ENCODE measurements at places on chromosomes 7 and 10. TPM values are rescaled to one million over a fixed set of nuclear protein-coding genes. Genes with fewer than 3 reads are reported as not detected.

DNA sequence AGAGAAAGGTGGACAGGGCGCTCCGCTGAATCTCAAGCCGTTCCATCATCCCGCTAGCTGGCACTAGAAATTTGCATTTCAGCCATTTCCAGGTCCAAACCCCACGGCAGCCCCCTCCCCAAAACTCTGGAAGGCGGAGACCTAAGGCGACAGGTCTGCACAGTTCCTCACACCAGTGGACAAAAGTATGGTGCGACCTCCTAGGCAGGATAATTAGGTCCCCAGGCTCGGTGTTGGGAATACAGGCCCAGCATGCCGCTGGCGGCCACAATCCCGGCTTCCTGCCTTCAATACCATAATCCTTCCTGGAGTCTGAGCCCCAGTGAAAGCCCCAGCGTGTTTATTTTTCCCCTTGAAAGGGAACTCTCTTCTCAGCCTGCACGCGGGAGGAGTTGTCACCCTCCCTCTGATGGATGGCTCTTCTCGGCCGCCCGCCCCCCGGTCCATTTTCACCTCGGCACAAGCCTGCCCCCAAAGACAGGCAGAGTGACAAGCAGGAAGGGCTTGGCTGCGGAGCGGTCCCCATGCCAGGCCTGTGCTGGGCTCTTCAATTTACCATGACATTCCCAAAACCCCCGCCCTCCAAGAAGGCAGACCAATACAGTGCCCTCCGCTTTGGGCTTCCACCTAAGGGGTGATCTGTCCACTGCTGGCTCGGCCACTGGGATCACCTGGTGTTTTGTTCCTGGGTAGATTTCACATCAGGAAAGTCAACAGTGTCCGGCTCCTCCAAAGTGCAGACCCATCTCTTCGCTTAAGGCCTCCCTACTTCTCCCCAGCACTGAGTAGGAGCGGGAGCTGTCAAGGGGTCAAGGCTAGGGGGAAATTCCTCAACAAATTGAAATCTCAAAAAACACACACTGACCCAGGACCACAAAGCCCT is 2.2 kb downstream of the FGFR2 start:
- H3K4me1 ChIP-seq, result no peaks in the 10 kb centered on the region
- no peak for DNase-seq
- H3K4me3 ChIP-seq, result no peak overlapping the region
- peaks cover 14% of the 10 kb centered on the region for H3K27me3 ChIP-seq

GRCh38 chr10:70066190-70066589 is 13.5 kb downstream of the MACROH2A2 start:
- no peak for DNase-seq
- H3K36me3 ChIP-seq, result no peaks in the 10 kb centered on the region
- no peak overlapping the region for H3K4me3 ChIP-seq
- no peak overlapping the region for H3K27ac ChIP-seq

GRCh38 chr7:73718905-73719805 is at the start of gene STX1A:
Gene STX1A, minus strand, starts transcription at chr7:73719669. Its CDS starts 38 bp downstream, at chr7:73719631.
- H3K4me3 ChIP-seq, result peak within 1 kb of the TSS; percentile 66
- H3K27me3 ChIP-seq, result no peaks in the 10 kb centered on the region
- peaks cover 18% of the 10 kb centered on the region for H3K4me1 ChIP-seq
- peak within 1 kb of the TSS; percentile 31 for H3K27ac ChIP-seq
- peak; percentile 64 for DNase-seq
- no peaks in the 10 kb centered on the region for H3K36me3 ChIP-seq

GRCh38 chr10:79413196-79413595 is 32.2 kb downstream of the ZCCHC24 start:
- H3K4me1 ChIP-seq, result no peaks in the 10 kb centered on the region
- no peaks in the 10 kb centered on the region for H3K27me3 ChIP-seq
- no peak overlapping the region for H3K27ac ChIP-seq
- H3K36me3 ChIP-seq, result no peaks in the 10 kb centered on the region

GRCh38 chr7:130473289-130473688 is 18.6 kb upstream of the MEST start:
- H3K4me1 ChIP-seq, result no peaks in the 10 kb centered on the region
- no peak overlapping the region for H3K27ac ChIP-seq
- H3K36me3 ChIP-seq, result no peaks in the 10 kb centered on the region
- H3K4me3 ChIP-seq, result no peak overlapping the region
- DNase-seq, result no peak

- no peaks in the 10 kb centered on the region for H3K4me1 ChIP-seq
- no peaks in the 10 kb centered on the region for H3K27me3 ChIP-seq
- no peaks in the 10 kb centered on the region for H3K36me3 ChIP-seq
- no peak for DNase-seq
- H3K4me3 ChIP-seq, result no peak overlapping the region
- no peak overlapping the region for H3K27ac ChIP-seq
These were observed 14.7 kb downstream of the ITIH2 start for GRCh38 chr10:7717767-7718166.

DNA sequence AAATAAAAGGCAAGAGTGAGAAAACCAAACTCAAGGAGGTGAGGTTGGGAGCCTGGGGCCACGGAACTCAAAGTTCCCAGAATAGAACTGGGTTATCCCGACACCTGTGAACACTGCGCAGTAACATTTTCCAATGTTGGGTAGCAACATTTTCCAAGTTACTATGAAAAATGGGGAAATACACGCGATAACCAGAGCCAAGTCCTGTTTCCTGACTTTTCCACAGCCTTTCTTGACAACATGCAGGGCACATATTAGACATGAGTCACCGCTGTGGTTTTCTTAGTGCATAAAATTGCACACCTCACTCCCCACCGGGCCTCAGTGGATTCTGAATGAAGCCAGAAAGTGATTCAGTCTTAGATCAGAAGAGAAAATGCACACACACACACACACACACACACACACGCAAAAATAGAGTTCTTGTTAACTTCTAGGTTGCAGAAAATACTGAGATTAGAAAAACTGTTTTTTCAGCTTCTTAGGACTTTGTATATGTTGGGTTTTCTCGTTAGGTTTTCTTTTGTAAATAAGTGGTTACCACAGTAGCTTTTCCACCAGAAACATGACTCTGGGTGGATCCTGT is 70.0 kb downstream of the CAMK1D start:
- no peaks in the 10 kb centered on the region for H3K27me3 ChIP-seq
- H3K27ac ChIP-seq, result no peak overlapping the region
- no peak for DNase-seq
- no peak overlapping the region for H3K4me3 ChIP-seq
- H3K36me3 ChIP-seq, result no peaks in the 10 kb centered on the region

DNA sequence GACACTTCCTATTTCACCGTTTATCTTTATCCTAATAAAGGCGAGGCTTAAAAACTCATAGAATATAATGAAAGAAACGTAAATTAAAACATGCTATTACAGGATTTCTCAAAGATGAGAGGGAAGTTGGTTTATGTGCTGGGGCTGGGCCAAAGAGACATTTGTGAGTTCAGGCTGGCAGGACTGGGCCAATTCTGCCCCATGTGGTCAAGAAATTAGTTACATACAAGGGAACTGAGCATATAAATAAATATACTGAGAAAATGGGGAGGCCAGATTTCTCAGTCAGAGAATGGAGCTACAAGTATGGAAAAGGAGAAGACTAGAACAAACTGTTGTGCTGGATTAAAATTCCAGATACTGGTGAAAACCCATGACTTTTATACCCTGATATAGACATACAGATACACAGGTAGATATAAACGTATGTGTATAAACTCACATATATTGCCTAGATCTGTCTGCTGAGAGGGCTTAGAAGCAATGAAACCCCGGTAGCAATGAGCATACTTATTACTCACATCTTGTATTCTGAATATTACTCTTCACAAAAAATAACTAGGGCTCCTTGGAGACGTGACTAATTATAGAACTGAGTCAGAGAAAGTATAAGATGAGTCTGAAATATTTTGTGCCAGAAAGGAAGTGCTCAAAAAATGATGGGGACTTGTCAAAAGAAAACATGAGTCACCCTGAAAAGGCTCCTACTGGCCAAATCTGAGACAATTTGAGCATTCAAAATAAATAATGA is 155.7 kb upstream of the FGFR2 start:
- H3K27me3 ChIP-seq, result no peaks in the 10 kb centered on the region
- no peaks in the 10 kb centered on the region for H3K4me1 ChIP-seq
- no peaks in the 10 kb centered on the region for H3K36me3 ChIP-seq

- peaks cover 13% of the 10 kb centered on the region for H3K4me1 ChIP-seq
- no peak for DNase-seq
These were observed 987 bp upstream of the EXOC6 start for GRCh38 chr10:92847202-92847864.

- DNase-seq, result no peak
- H3K27ac ChIP-seq, result no peak overlapping the region
- H3K4me1 ChIP-seq, result no peaks in the 10 kb centered on the region
- no peaks in the 10 kb centered on the region for H3K36me3 ChIP-seq
These were observed 140.3 kb downstream of the FOXP2 start for GRCh38 chr7:114554781-114555537.

- H3K4me3 ChIP-seq, result no peak overlapping the region
- DNase-seq, result no peak
- H3K4me1 ChIP-seq, result no peaks in the 10 kb centered on the region
- H3K27me3 ChIP-seq, result no peaks in the 10 kb centered on the region
These were observed 15.5 kb downstream of the AGMO start for GRCh38 chr7:15546272-15546792.

- no peaks in the 10 kb centered on the region for H3K36me3 ChIP-seq
- H3K4me1 ChIP-seq, result no peaks in the 10 kb centered on the region
- no peak for DNase-seq
- no peak overlapping the region for H3K4me3 ChIP-seq
- H3K27me3 ChIP-seq, result no peaks in the 10 kb centered on the region
These were observed 165.3 kb downstream of the USP6NL start for GRCh38 chr10:11446133-11446532.

DNA sequence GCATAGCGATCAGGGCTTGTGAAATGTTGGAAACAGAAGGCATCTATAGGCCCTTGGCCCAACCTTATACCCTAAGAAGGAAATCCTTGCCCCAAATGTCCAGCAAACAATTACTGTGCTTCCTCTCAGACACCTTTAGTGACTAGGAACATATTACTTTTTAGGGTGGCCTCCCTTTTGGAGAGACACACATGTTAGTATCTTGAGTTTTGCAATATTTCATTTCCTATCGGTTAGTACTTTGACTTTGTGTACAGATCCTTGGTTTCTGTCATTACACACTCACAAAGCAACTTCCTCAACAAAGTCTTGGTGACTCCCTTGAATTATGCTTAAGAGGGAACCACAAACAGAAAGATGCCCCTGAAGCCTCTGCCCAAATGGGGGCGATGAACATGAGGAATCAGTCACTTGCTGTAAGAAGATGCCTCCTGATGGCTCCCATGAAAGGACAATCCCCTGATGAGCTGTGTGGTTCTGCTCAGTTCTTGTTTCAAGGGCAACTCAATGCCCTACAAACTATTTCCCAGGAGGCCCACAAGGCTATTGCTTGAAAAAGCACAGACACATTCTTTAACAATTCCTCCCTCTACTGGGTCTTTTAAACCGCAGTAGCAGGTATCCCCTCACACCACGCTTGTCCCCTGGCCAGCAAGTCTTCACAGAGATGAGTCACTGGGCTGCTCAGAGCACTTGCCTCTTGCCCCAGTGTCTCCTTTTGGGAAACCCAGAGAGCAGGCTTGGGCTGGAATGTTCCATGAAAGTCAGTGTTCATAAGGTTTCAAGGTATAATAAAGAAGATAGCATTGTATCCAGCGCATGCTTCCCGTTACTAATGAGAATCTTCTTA is 196.2 kb downstream of the FANK1 start:
- DNase-seq, result no peak
- no peaks in the 10 kb centered on the region for H3K36me3 ChIP-seq
- H3K27ac ChIP-seq, result no peak overlapping the region
- no peaks in the 10 kb centered on the region for H3K27me3 ChIP-seq

DNA sequence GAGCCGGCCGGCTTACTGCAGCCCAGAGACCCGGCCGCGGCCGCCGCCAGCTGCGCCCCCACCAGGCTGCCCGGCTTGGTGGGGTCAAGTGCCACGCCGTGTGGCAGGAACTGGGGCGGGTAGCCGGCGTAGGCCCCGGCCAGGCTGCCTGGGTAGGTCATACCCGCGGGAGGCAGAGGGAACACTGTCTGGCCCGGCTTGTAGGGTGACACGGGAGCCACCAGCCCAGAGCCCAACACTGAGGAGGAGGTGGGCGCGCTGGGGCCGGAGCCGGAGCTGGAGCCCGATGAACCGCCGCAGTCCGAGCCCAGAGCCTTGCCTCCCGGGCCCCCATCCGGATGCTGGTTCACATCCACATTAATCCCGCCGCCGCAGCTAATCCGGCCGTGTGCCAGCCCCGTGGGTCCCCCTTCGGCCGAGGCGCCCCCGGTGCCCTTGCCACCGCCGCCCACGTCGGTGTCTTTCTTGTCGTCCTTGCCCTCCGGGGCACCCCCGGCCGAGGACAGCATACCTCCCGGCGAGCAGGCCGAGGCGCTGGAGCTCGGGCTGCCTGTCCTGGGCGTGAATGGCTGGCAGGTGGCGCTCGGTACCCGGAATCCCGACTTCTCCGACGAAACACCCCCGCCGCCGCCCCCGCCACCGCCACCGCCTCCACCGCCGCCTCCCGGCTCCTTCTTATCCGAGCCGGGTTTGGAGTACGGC is 2.0 kb downstream of the ZNF503 start:
- H3K4me1 ChIP-seq, result peaks cover 14% of the 10 kb centered on the region
- H3K27me3 ChIP-seq, result peaks cover 26% of the 10 kb centered on the region
- no peak overlapping the region for H3K27ac ChIP-seq
- H3K36me3 ChIP-seq, result no peaks in the 10 kb centered on the region

DNA sequence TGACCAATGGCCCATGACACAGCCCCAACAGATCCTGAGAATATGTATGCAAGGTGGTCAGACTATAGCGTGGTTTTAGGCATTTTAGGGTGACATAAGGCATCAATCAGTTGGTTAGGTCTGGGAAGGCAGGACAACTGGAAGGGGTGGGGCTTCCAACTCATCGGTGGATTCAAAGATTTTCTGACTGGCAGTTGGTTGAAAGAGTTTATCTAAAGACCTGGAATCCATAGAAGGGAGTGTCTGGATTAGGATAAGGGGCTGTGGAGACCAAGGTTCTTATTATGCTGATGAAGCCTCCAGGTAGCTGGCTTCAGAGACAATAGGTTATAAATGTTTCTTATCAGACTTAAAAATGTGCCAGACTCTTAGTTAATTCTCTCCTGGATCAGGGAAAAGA is 60.3 kb upstream of the CFAP46 start:
- no peaks in the 10 kb centered on the region for H3K36me3 ChIP-seq
- H3K27ac ChIP-seq, result no peak overlapping the region
- H3K4me1 ChIP-seq, result no peaks in the 10 kb centered on the region
- no peak for DNase-seq

Gene AGR3
- total RNA-seq, result not detected

Gene FAM13C
- not detected for total RNA-seq

Gene AKR1C3
- total RNA-seq, result not detected

Gene DKK1
- not detected for total RNA-seq

Gene IQUB
- total RNA-seq, result not detected

Gene NMT2
- 16.8 TPM for total RNA-seq

Gene BEND7
- not detected for total RNA-seq

Gene CYP3A5
- total RNA-seq, result not detected

Gene CH25H
- total RNA-seq, result not detected

Gene PTPRE
- 29.5 TPM for total RNA-seq

Gene HIPK2
- 22.7 TPM for total RNA-seq

Gene CHAT
- total RNA-seq, result not detected

Gene TMEM26
- not detected for total RNA-seq

Gene SEMA3E
- total RNA-seq, result not detected

Gene ANKRD30A
- not detected for total RNA-seq

Gene LIPN
- total RNA-seq, result not detected

Gene OR2A1
- total RNA-seq, result not detected

Gene UTF1
- not detected for total RNA-seq

Gene PAPSS2
- total RNA-seq, result 0.18 TPM
